Thoracic aorta endothelial cell (primary cell): ENCODE measurements at places on chromosomes 11 and 22. TPM values are rescaled to one million over a fixed set of nuclear protein-coding genes. Genes with fewer than 3 reads are reported as not detected.

Gene IRF7
- 7.1 and 9.7 TPM in 2 replicates for total RNA-seq

Gene RASD2
- total RNA-seq = not detected in 2 replicates

Gene PDGFD
- total RNA-seq = 11.8 and 12.2 TPM in 2 replicates

Gene TTLL1
- 6.7 and 7.8 TPM in 2 replicates for total RNA-seq
